Small intestine (tissue), 16 donors: ENCODE measurements at places on chromosomes 1 and 21. TPM values are rescaled to one million over a fixed set of nuclear protein-coding genes. Genes with fewer than 3 reads are reported as not detected.

The MAP10 gene
- 0.27 TPM for polyA plus RNA-seq

GRCh38 chr1:93471911-93472310, 24.0 kb downstream of the FNBP1L start:
- no peak for DNase-seq
- H3K36me3 ChIP-seq = peaks cover 3% of the 10 kb centered on the region
- no peaks in the 10 kb centered on the region for H3K27me3 ChIP-seq
- H3K4me1 ChIP-seq = no peaks in the 10 kb centered on the region
- H3K27ac ChIP-seq = no peak overlapping the region
- no peak overlapping the region for H3K4me3 ChIP-seq

The GSTM4 gene
- 194 TPM for polyA plus RNA-seq

- no peak overlapping the region for H3K27ac ChIP-seq
- H3K36me3 ChIP-seq = no peaks in the 10 kb centered on the region
- peak; percentile 27 for DNase-seq
- H3K27me3 ChIP-seq = no peaks in the 10 kb centered on the region
- H3K4me3 ChIP-seq = no peak overlapping the region
- H3K4me1 ChIP-seq = no peaks in the 10 kb centered on the region
Observed at GRCh38 chr1:158527190-158527815, 26.9 kb downstream of the OR6Y1 start.

DNA sequence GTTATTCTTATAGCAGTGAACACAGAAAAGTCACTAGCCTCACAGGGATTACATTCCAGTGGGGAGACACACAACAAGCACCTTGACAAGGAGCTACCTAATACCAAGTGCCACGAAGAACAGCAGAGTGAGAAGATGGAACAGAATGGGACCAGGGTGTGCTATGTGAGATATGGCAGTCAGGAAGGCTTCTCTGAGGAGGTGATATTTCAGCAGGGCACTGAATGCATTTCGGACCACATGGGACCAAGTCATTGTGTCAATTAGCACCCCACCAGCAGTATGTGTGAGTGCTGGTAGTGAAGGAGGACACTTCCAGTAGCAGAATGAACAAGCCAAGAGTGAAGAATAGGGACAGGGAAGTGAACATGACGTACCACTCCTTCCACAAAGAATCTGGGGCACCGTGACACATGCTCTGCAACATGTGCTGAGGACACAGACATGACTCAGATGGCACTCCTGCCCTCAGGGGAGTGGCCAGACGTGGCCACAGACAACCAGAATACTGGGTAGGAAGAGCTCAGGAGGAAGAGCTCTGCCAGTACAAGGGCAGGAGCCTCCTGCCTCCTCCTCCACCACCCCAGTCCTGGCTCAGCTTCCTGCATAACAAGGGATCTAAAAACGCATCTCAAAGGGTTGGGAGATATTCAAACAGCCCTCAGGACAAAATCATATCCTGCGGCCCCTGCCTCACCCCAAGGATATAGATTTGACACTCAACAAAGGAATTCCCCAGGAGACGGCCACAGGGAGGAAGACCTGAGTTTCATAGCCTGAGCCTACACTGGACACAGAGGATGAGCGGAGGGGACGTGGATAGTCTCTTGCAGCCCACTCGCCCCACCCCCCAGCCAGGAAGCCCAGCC, 102.5 kb downstream of the TRABD2B start:
- no peaks in the 10 kb centered on the region for H3K27me3 ChIP-seq
- no peaks in the 10 kb centered on the region for H3K4me1 ChIP-seq
- H3K27ac ChIP-seq = peak overlapping the region; percentile 77
- peaks cover 2% of the 10 kb centered on the region for H3K36me3 ChIP-seq

The HP1BP3 gene
- polyA plus RNA-seq = 241 TPM

GRCh38 chr1:96521994-96522760, 199.4 kb upstream of the PTBP2 start:
- H3K36me3 ChIP-seq = no peaks in the 10 kb centered on the region
- no peak overlapping the region for H3K4me3 ChIP-seq
- no peak for DNase-seq
- no peaks in the 10 kb centered on the region for H3K4me1 ChIP-seq
- H3K27me3 ChIP-seq = no peaks in the 10 kb centered on the region

GRCh38 chr1:24793447-24794129, 48.3 kb downstream of the CLIC4 start:
- no peaks in the 10 kb centered on the region for H3K36me3 ChIP-seq
- DNase-seq = no peak
- H3K27me3 ChIP-seq = no peaks in the 10 kb centered on the region

DNA sequence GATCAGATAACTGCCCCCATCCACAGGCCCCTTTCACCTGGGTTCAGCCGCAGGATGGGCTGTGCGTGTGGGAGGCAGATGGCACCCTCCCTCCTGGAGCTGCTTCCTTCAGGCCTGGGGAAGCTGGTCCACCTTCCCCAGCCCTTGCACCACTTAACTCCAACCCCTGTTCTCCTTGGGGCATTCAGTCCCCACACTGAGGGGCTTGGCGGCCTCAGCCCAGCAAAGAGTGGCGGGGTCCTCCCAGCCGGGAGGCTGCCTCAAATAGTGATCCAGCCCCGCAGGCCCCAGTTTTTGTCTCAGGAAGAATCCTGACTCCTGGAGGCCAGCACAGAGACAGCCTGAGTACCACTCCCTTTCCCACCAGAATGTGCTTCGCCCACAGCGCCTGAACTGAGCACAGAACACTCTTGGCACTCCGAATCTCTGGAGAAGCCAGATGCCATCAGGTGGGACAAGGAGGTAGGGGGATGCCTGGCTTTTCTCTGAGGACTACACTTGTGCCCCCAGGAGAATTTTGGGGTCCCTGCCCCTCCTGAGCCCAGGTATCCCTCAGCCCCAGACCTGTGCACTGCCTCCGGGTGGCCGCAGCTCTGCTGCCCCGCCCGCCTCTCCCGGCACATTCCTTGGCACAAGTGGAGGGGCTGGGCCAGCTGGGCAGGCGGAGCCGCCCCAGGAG, 936 bp downstream of the PAQR6 start:
- no peaks in the 10 kb centered on the region for H3K4me1 ChIP-seq
- H3K36me3 ChIP-seq = peaks cover 64% of the 10 kb centered on the region
- H3K4me3 ChIP-seq = no peak overlapping the region
- no peaks in the 10 kb centered on the region for H3K27me3 ChIP-seq

DNA sequence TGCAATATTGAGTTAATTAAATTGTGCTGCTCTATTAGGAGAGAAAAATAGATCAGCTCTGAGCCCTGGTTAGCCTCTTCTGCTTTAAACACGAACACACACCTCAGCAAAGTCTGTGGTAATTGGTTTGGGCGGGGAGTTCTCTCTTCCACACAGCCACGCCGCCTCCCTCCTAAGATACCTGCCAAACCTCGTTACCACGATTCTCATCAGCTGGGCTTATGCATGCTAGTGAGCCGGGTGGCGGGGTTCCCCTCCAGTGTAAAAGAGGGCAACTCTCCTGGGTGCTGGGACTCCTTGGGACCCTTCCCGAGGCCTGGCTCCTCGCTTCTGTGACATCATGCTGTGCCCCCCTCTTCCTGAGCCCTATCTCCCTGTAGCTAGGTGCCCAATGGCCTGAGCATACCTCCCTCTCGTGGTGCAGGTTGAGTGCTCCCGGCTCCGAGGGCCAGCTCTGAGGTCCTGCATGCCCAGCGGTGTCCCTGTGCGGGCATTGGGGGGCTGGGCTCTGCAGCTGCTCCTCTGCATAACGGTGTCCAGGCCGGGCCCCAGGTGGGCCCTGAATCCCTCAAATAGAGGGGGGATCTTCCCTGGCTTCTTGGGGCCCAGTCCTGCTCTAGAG, 182.9 kb downstream of the PRDM16 start:
- no peak overlapping the region for H3K4me3 ChIP-seq
- H3K36me3 ChIP-seq = no peaks in the 10 kb centered on the region
- H3K4me1 ChIP-seq = peaks cover 4% of the 10 kb centered on the region

- no peak overlapping the region for H3K4me3 ChIP-seq
- H3K36me3 ChIP-seq = no peaks in the 10 kb centered on the region
- H3K4me1 ChIP-seq = peaks cover 73% of the 10 kb centered on the region
- H3K27ac ChIP-seq = peak overlapping the region; percentile 47
- peak; percentile 83 for DNase-seq
Observed at GRCh38 chr1:204080163-204080903, 7.4 kb downstream of the SOX13 start.

DNA sequence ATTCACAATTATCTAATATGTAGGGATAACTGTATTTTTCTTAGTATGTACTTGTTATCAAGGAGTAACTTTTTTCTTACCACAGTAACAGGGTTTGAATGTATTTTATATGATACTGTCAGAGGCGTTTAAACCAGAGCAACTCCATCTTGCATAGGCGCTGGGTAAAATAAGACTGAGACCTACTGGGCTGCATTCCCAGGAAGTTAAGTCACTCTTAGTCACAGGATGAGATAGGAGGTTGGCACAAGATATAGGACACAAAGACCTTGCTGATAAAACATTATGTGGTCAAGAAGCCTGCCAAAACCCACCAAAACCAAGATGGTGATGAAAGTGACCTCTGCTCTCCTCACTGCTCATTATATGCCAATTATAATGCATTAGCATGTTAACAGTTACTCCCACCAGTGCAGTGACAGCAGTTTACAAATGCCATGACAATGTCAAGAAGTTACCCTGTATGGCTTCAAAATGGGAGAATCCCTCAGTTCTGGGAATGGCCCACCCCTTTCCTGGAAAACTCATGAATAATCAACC, 64.8 kb downstream of the RPE65 start:
- DNase-seq = no peak
- no peaks in the 10 kb centered on the region for H3K27me3 ChIP-seq
- no peaks in the 10 kb centered on the region for H3K36me3 ChIP-seq
- peaks cover 2% of the 10 kb centered on the region for H3K4me1 ChIP-seq

The CADM3 gene
- 23.5 TPM for polyA plus RNA-seq

The INTS7 gene
- polyA plus RNA-seq = 8.2 TPM

DNA sequence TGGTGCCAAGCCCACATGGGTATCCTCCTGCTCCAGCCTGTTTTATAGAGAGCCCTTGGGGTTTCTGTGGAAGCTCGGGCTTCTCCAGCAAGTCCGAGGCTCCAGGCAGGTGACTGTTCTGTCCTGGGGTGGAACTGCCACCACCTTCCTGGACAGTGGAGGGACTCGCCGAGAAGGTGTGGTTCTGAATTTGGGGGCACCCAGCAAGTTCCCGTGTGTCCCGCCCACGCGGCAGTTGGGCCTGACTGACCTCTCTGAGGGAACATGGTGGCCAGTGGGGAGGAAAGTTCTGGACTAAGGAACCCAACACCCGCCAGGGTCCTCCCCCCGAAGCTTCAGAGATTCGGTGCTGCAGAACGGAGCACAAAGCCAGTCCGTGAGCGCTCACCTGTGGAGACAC, 158.1 kb upstream of the C1orf174 start:
- H3K4me1 ChIP-seq = no peaks in the 10 kb centered on the region
- no peak overlapping the region for H3K4me3 ChIP-seq
- H3K27me3 ChIP-seq = no peaks in the 10 kb centered on the region
- no peak overlapping the region for H3K27ac ChIP-seq

DNA sequence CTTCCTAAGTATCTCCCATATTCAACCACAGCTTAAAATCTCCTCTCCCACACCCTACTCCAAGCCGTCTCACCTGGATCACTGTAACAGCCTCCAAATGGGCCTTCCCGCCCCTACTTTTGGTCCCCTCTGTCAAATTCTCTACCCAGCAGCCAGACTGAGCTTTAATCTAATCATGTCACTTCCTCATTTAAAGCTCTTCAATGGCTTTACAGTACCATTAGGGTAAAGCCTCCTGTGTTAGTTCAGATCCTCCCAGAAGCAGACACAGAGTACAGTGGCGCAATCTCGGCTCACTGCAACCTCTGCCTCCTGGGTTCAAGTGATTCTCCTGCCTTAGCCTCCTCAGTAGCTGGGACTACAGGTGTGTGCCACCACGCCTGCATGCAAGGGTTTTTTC, 46.8 kb upstream of the PSEN2 start:
- H3K27ac ChIP-seq = no peak overlapping the region
- no peak overlapping the region for H3K4me3 ChIP-seq
- no peaks in the 10 kb centered on the region for H3K27me3 ChIP-seq
- H3K36me3 ChIP-seq = no peaks in the 10 kb centered on the region
- peaks cover 13% of the 10 kb centered on the region for H3K4me1 ChIP-seq
- DNase-seq = no peak

GRCh38 chr1:115977499-115978258, 1.4 kb downstream of the SLC22A15 start:
- DNase-seq = no peak
- no peak overlapping the region for H3K27ac ChIP-seq
- no peaks in the 10 kb centered on the region for H3K36me3 ChIP-seq
- no peaks in the 10 kb centered on the region for H3K4me1 ChIP-seq

The CLDN17 gene
- not detected for polyA plus RNA-seq

- DNase-seq = no peak
- H3K4me1 ChIP-seq = no peaks in the 10 kb centered on the region
- no peaks in the 10 kb centered on the region for H3K27me3 ChIP-seq
- no peak overlapping the region for H3K4me3 ChIP-seq
Observed at GRCh38 chr1:240152611-240153297, 61.1 kb downstream of the FMN2 start.

DNA sequence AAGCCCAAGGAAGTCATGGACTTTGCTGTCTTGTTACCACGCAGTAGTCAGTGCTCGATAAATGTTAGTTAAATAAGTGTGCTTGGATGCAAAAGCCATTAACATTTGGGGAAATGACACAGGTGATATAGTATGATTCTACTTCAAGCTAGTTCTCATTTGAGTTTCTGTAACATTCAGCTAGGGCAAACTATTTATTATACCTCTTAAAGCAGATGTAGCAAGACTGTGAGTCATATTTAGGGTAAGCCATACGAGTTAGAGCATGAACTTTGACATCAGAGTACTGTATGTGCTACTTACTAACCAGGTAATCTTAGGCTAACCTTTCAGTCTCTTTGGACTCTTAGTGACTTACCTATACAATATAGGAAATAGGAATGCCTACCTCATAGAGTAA, 21.0 kb downstream of the CLCA4 start:
- no peak overlapping the region for H3K4me3 ChIP-seq
- no peaks in the 10 kb centered on the region for H3K36me3 ChIP-seq
- peak; percentile 56 for DNase-seq
- H3K27me3 ChIP-seq = no peaks in the 10 kb centered on the region

GRCh38 chr1:227306689-227307088, 11.6 kb downstream of the CDC42BPA start:
- H3K27ac ChIP-seq = no peak overlapping the region
- no peaks in the 10 kb centered on the region for H3K4me1 ChIP-seq
- DNase-seq = no peak
- no peak overlapping the region for H3K4me3 ChIP-seq
- no peaks in the 10 kb centered on the region for H3K27me3 ChIP-seq
- H3K36me3 ChIP-seq = no peaks in the 10 kb centered on the region

- H3K4me1 ChIP-seq = no peaks in the 10 kb centered on the region
- no peaks in the 10 kb centered on the region for H3K36me3 ChIP-seq
- no peak overlapping the region for H3K4me3 ChIP-seq
- no peak for DNase-seq
- H3K27ac ChIP-seq = peak overlapping the region; percentile 52
- H3K27me3 ChIP-seq = no peaks in the 10 kb centered on the region
Observed at GRCh38 chr1:169025412-169025811, 81.1 kb upstream of the ATP1B1 start.

The ELF3 gene
- polyA plus RNA-seq = 261 TPM
